Activated CD8-positive, alpha-beta memory T cell treated with anti-CD3 and anti-CD28 coated beads, Interleukin-2, amount 50 U/mL, for 48 hours (primary cell): ENCODE measurements at places on chromosomes 6 and 20.
A peak's percentile ranks its signal among the peaks of the same experiment; 100 is the strongest.

GRCh38 chr6:170190046-170190445, 100.8 kb downstream of the DLL1 start:
- DNase-seq: no peak

- DNase-seq: no peak
These were observed 89.9 kb upstream of the PTCHD4 start for GRCh38 chr6:48200869-48201390.

DNA sequence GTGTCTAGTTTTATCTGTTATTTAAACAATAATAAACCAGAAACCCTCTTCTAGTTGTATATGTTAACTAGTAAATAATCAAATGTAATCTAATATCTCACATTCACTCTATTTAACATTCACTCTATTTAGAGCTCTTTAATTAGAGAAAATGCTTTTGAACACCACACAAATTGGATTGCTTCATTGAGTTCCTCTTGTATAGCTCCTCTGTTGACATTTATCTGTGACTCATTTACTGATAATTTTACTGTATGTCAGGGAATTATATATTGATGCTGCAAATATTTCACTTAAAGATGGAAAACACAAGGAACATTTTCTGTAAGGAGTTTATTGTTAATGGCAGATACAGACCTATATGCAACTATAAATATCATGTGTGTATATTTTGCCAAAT, 594.6 kb downstream of the COL12A1 start:
- no peak for DNase-seq

DNA sequence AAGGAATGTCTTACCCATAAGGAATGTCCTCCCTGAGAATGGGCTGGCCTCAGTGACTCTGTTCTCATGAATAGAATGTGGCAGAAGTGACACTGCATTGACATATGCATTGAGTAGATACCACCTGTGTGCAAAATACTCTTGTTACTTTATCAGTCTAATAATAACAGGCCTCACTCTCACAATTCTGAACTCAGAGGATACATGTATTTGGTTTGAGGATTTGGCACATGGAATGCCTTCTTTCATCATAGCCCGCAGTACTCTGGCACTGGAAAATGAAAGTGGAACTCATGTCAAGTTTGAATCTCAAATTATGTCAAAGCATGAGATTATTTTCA, 52.9 kb upstream of the PLCB4 start:
- DNase-seq: no peak

DNA sequence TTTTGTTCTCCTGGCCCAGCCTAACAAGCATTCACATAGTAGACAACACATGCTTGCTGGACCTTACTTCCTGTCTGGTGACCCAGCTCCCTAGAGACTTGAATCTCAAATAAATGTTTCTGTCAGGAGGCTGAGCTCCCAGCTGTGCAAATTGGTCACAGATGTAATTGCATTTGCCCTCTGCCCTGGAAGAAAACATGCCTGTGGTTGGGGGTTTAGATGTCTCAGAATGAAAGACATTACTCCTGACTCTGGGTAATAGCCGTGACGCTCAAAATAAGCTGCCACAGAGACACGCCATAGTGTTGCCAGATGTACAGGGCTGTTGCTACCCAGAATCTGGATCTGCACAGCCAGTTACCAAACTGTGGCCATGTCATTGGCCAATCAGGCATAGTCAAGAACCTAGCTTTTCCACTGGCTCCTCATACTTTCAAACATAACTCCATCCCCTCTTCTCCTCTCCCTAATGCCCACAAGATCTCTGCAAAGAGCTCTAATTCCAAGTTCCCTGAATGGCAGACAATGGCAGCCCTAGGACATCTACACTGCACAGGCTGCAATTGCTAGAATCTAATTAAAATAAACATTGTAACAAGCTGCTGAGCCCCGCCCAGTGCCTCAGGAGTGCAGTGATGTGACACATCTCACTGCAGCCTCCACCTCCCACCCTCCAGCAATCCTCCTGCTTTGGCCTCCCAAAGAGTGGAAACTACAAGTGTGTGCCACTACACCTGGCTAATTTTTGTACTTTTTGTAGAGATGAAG, 32.8 kb upstream of the GMPR start:
- DNase-seq: no peak

GRCh38 chr6:166626177-166627032, 646 bp downstream of the RPS6KA2 start:
- DNase-seq: peak; percentile 66

- no peak for DNase-seq
These were observed 78.3 kb upstream of the SRSF6 start for GRCh38 chr20:43379239-43379917.

DNA sequence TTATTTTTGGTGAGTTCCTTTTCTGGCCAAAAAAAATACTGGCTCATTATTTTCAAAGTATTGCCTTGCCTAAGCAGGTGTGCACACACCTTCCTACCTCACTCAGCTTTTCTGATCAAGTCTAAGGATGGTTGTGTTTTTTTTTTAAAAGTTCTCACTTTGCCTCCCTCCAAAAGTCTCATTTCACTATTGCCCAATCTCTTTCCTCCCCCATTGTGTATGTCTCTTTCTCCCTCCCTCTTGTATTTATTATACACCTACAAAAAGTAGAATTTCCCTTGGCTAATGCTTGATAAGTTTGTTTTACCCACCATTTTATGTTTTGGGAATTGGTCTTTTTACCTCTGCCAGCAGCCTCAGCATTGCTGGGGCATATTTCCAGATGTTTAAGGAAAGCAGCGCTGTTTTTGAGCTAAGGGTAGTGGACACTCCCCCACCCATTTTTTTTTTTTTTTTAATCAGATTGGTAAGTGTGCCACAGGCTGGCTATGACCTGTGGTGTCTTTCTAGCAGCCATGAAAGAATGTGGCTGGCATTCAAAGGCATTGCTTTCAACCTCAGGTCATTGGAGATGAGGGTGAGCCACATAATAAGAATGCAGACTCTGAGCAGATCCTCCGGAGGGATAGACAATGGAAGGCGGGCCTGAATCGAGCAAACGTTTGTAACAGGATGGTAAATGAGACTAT, 668.6 kb downstream of the UTRN start:
- no peak for DNase-seq

- DNase-seq: peak; percentile 57
These were observed 115.1 kb downstream of the JAG1 start for GRCh38 chr20:10558635-10559187.

DNA sequence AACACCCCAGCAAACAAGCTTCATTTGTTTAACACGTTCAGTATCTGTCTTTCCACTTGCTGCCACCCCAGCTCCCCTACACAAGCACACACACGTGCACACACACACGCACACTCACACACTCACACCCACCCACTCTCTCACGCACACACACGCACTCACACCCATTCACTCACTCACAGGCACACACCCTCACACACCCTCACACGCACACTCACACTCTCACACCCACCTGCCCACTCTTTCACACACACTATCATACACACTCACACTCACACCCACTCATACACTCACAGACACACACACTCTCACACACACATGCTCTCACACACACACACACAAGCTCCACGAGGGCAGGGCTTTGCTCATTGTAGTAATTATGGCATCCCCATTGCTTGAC, 378.8 kb upstream of the SULF2 start:
- no peak for DNase-seq

GRCh38 chr6:132161283-132161682, 210.1 kb upstream of the CCN2 start:
- no peak for DNase-seq

DNA sequence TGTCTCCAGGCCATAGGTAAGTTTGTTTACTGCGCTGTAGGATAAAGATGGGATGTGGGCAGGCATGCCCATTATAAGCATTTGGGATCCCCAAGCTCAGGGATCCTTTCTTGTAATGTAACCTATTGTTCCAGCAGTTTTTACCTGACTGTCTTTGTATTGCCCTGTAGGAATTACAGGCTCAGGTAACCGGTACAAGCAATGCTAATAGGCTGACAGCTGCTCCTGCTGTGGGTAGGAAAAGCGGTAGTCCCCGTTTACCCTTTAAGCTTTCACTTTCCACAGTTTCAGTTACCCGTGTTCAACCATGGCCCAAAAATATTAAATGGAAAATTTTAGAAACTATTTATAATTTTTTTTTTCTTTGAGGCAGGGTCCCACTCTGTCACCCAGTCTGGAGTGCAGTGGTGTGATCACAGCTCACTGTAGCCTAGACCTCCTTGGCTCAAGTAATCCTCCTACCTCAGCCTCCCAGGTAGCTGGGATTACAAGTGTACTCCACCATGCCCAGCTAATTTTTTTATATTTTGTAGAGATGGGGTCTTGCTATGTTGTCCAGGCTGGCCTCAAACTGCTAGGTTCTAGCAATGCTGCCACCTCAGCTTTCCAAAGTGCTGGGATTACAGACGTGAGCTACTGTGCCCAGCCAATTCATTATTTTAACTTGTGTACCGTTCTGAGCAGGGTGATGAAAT, 108.6 kb downstream of the CDYL start:
- no peak for DNase-seq

DNA sequence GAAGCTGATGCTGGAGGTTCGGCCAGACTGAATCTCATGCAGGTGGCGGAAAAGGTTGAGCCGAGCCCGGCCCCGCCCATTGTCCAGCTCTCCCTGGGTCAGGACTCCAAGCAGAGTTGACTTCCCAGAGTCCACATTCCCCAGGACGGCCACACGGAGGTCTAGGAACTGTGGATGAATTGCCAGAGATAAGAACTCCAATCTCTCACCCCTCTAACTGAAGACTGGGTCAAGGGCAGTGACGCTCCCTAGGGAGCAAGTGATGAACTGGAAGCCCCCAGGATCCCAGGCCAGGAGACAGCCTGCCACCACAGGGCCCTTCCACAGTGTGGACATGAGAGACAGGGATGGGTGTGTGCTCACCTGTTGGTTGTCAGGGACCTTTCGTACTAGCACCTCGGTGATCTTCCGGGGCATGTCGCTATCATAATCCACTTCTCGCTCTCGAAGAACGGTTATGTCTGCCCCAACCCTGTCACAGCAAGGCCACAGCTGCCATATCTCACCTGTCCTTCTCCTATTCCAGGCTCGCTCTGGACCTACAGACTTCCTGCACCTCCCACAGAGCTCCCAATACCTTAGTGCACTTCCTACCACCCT, 3.6 kb downstream of the GTPBP2 start:
- DNase-seq: no peak

- no peak for DNase-seq
These were observed 188.2 kb downstream of the PRKN start for GRCh38 chr6:162539321-162539720.

- no peak for DNase-seq
These were observed 6.2 kb upstream of the GCM1 start for GRCh38 chr6:53154794-53155193.

GRCh38 chr6:17986656-17987446, 584 bp downstream of the KIF13A start:
- DNase-seq: peak; percentile 54

DNA sequence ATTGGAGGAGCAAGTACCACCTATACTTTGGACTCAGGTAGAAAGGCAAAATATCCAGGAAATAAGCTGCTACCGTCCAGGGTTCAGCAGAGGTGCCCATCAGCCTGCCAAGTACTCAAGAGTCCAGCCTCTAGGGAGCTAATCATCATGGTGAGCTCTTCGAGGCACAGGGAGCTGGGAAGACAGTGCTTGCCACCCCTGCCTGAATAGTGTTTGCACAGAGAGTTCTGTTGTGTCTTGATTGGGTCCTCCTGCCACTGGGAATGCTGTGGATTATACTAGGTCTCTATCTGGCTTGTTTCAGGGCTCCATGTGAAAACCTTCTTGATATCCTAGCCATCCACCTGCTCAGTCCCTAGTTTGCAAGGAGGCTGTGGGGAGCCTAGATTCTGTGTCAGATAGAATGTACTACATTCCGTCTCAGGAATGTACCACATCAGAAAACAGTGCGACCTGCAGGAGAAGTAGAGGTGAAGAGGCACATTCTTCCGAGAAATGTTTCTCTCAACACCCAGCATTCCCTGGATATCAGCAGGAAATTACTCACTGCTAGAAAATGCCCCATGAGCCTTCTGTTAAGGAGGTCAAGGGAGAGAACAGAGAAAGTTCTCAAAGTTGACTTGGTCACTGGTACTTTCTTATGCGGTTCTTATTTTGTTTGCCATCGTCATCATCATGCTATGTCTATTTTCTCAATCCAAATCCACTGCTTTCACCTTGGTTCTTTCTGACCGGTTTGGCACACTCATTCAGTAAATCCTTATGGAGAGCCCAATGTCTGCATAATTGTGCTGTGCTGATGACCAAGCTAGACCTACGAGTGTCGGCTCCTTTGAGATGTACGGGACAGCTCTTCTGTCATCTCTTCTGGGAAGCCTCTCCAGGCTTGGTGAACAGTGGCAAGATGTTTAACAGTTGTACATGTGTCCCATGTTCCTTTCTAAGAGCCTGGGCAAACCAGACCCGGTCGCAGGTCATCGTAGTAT, 30.7 kb downstream of the PTPN1 start:
- no peak for DNase-seq

GRCh38 chr6:170025341-170025911, 265.5 kb downstream of the DLL1 start:
- DNase-seq: no peak

GRCh38 chr6:55705451-55706440, 126.8 kb upstream of the HMGCLL1 start:
- no peak for DNase-seq

GRCh38 chr20:58286729-58287128, 22.8 kb upstream of the RAB22A start:
- no peak for DNase-seq

DNA sequence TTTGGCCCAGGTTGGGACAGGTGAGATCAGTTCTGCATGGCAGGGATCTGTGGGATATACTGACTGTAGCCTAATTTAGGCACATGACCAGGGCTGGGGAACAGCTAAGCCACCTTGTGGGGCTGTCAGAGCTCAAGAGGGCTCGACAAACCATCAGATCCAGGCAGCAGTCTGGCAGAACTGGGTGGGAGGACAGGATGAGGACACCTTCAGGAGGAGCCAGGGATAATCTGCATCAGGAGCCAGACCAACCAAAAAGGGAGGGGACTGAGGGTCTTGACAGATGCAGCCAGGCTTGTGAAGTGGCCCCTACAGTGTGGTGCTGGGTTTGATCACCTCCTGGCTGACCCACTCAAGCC, 123.4 kb downstream of the MAFB start:
- DNase-seq: no peak

DNA sequence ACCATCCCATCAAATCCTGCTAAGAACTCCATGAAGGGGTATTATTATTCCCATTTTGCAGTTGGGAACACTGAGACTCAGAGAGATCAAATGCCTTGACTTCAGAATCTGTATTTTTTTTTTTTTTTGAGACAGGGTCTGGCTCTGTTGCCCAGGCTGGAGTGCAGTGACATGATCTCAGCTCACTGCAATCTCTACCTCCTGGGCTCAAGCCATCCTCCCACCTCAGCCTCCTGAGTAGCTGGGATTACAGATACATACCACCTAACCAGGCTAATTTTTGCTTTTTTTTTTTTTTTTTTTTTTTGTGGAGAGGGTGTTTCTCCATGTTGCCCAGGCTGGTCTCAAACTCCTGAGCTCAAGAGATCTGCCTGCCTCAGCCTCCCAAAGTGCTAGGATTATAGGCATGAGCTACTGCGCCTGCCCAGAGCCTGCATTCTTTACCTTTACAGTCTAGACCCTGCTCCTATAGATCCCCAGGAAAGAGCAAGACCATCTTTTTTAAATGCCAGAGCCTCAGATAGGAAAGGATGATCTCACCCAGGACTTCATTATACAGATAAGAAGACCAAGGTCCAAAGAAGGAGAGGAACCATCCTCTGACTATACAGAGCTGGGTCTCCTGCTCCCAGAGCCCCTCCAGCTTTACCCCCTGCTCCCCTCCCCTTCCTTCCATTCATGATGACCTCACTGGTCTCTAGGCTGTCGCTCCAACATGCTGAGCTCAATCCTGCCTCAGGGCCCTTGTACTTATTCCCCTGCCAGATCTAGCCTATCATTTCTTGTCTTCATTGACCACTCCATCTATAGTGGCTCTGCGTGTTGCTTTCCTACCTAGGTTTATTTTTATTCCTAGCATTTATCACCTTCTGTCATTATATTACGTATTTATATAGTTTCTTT, 138.6 kb downstream of the CEBPB start:
- DNase-seq: no peak
